ENCODE measurements at places on chromosomes 3 and 15.

DNA sequence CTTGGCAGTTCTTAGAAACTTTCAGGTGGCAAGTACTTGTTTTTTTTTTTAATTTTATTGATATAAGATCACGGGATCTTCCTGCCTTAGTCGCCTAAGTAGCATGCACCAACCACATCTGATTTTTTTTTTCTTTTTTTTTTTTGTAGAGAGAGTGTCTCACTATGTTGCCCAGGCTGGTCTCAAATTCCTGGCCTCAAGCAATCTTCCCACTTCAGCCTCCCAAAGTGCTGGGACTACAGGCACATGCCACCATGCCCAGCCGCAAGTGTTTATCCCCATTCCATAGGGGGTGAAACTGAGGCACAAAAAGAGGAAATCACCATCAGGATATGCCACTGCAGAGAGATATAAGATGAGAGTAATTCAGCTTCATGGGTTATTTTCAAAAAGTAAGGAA is 102.9 kb downstream of the IGF2BP2 start:
- DNase-seq, result no peak

DNA sequence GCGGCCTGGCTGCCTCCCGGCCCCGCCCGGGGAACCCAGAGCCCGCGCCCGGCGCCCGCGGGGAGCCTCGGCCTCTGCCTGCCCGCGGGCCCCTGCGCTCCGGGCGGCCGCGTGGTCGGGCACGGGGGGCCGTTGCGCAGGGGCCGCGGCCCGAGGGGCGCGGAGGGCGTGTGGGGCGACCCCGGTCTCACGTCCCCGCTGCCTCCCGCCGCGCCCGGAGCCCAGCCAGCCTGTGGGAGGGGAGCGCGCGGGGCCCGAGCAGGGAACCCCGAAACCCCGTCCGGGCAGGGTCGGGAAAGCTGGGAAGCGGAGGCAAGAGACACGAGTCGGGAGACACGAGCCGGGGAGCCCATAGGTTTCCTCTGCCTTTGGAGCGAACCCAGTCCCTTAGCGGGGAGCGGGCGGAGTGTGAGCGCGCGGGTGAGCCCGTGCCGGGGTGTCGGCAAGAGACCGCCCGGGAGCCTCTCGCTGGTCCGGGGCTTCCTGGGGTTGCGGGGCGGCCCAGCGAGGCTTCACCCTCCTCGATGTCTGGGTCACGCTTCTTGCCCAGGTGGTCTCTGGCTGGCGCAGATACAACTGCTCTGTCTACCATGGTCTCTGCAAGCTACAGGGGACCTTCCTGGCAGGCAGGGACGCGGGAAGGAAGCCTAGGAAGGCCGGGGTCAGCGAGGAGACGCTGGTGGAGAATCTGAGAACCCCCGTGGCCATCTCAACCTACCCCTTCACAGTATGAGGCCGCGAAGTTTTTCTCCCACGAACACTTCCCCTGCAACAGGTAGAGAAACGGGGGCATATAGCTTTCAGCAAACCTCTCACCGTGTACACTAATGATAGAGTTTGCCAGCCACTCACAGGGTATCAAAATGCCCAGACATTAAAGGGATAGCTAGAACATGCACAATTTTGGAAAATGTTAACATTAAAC is 586 bp downstream of the LRRK1 start:
- DNase-seq, result no peak

DNA sequence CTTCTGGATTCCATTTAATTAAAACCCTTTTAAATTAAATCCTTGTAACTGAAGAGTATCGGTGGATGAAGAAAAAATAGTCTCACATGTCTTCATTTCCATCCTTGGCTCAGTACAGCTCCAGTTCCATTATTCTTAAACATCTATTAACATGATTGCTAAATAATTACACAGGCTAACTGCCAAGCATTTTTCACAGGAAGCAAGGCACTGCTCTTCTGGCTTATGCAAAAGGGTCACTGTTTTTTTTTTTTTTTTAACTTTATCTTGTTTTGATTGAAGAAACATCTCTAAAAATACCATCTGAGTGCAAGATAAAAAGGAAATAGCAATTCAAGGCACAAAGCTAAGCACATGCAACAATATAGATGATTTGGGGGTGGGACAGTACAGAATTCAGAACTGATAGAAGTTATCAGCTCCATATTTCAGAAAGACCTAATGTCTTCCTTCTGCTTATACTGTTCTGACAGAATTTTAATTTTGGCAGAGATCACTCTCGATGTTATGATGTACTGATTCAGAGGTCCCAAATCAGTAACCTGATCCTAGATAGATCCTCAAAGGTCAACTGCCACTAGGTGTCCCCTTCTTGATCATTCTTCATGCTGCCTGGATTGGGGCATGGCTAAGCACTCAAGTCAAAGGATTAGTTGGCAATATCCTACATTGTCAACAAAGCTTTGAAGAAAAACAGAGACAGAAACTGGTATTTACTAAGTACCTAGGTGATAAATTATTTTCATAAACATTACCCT is 57.8 kb upstream of the ACTC1 start:
- DNase-seq, result no peak

DNA sequence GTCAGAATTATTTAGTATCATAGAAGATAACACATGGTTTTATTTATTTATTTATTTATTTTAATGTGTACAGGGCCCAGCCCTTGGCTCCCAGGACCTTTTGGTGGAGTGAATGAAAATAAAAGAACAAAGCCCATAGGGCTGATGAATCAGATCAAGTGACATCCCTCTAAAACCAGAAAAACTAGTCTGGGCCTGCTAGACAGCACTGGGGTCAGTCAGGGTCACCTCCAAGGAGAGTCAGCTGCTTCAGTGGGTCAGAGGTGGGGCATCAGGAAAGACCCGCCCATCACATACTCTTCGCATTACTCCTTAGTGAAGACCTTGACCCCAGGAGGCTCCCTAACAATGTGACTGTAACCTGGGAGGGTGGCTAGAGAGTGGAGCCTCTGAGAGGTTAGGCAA is 12.8 kb downstream of the PPCDC start:
- DNase-seq, result no peak

GRCh38 chr15:80982205-80982604 is 7.4 kb downstream of the MESD start:
- no peak for DNase-seq

DNA sequence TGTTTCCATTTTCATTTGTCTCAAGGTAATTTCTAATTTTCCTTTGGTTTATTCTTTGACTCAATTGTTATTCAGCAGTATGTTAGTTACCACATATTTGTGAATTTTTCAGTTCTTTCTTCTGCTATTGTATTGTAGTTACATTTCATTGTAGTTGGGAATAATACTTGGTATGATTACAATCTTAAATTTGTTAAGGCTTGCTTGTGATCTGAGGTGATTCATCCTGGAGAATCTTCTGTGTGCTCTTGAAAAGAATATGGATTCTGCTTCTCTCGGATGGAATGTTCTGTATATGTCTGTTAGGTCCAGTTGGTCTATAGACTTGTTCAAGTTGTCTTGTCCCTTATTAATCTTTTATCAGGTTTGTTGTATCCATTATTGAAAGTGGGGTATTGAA is 63.4 kb upstream of the VEPH1 start:
- no peak for DNase-seq

- DNase-seq, result no peak
Observed at GRCh38 chr15:35690698-35691116, 144.7 kb upstream of the DPH6 start.

GRCh38 chr3:115646027-115646690 is 22.8 kb downstream of the GAP43 start:
- no peak for DNase-seq

- DNase-seq, result no peak
Observed at GRCh38 chr3:15015456-15015855, 49.7 kb downstream of the MRPS25 start.

GRCh38 chr3:153901991-153902390 is 219.2 kb upstream of the ARHGEF26 start:
- no peak for DNase-seq
